Activated T-cell treated with anti-CD3 and anti-CD28 coated beads for 24 hours (primary cell): ENCODE measurements at places on chromosomes 4 and X.

- no peak for DNase-seq
These were observed 24.4 kb downstream of the DCX start for GRCh38 chrX:111387470-111388070.

DNA sequence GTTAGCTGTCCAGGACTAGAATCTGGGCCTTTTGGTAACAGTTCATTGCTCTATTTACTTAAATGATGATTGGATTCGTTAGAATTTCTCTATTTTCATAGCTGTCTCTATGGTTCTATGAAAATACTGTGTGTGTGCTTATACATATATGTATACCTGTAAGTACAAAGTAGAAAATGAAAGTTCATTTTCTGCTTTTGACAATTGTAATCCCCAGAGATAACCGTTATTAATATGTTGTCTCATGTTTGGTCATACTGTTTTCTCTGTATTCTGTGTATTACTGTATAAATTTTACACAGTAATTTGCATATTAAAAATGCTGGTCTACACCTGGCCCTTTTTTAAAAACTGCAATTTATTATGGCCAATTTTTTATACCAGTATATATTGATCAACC is 55.4 kb downstream of the CLCN3 start:
- DNase-seq, result no peak

DNA sequence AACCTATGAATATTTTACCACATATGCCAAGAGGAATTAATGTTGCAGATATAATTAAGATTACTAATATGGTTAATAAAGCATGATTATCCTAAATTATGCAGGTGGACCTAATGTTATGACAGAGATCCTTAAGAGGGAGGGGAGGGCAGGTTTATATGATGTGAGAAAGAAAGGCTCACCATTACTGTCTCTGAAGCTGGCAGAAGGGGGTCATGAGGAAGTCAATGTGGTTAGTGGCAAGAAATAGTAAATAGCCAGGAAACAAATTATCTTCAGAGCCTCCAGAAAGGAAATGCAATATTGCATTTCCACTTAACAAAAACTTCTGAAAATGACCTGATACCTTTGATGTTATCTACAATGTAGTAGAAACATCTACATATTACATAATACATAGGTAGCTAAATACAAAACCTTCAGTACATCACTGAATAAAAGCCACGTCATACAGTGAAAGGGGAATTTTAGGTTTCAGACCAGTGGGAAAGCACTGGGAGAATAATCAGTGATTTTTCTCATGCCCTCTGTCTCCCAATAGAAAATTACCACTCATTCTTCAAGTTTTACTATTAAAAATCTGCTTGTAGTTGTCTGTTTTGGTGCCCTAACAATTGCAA is 609.2 kb downstream of the SPOCK3 start:
- no peak for DNase-seq

DNA sequence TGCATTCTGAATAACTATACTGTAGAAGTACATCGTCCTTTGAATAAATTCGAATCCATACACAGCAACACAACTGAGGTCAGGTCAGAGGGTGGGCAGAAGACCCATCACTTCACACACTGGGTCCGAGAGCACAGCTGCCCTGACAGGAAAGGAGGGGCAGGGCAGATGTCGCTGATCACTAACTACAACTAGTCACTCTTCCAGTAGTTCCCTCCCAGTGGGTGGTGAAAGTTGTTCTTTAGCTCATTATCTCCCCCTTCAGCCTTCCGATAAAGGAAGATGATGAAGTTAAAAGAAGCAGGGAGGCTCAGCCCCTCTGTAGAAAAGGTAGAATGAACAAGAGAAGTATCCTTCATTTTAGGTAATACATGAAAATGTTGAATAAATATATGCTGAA is 278.9 kb downstream of the INPP4B start:
- DNase-seq, result peak; percentile 47

DNA sequence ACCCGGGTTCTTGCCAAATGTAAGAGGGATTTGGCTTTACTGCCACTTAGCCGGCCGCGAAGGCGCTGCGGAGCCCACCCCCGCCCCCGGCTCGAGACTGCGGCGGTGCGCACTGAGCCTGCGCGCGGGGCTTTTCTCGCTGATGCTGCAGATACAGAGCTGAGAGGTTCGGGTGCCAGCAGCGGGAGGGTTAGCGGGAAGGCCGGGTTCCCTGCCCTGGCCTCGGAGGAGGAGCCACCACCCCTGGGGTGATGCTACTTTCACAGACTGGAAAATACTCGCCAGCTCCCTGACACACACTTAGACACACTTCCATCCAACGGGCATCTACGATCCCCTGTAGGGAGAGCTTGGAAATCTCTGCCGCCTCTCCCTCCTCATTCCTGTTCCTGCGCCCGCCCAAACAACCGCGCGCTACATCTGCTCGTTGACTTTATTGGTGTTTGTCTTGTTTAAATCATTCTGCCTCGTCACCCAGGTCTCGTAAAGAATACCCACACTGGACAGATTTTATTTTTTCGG is 2.1 kb upstream of the PCDH7 start:
- no peak for DNase-seq

GRCh38 chrX:120732879-120733278 is 103.0 kb upstream of the C1GALT1C1 start:
- no peak for DNase-seq

DNA sequence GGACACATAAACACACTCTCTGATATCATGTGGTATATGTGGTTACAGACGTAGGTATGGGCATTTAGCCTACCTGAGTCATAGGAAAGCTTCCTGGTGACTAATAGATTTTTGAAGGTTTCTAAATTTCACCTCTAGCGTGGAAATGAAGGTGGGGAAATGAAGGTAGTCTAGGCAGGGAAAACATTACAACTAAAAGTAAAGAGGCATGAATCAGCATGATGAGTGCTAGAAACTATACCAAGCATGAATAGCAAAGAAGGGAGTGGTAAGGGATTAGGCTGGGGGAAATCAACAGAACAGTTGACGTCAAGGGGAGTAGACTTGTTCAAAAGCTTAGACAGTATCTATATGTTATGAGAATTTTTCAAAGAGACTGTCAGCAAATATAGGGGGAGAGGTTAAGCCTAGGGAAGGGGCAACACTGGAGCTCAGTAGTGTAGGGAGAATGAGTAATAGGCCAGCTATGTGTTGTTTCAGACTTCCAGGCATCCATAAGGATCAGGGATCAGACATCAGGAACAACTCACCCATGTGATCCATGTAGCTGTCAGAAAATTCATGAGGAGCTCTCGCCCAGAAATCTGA is 279.3 kb upstream of the DIPK2B start:
- DNase-seq, result no peak

GRCh38 chr4:184732126-184732525 is 1.8 kb downstream of the CENPU start:
- DNase-seq, result no peak

DNA sequence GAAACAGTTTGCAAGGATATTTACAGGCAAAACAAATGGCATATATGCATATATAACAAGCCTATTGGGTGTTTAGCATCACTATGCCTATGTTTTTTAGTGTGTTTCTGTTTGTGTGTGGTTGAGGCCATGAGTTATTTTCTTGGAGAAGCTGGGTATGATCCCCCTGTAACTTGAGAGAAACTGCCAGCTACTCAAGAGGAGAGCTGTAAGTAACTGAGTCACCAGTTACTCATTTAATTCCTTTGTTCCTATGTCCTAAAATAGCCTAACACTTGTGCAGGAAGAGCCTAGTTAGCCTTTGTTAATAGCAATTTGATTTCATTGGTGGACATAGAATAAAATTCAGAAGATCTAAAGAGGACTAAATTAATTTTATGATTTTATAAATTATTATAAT is 79.1 kb downstream of the PWWP3B start:
- DNase-seq, result no peak
